Immature natural killer cell (primary cell): ENCODE measurements at places on chromosomes 12 and 14. TPM values are rescaled to one million over a fixed set of nuclear protein-coding genes. Genes with fewer than 3 reads are reported as not detected.

Gene NIN
- 8.4 TPM for polyA plus RNA-seq

Gene ORMDL2
- 104 TPM for polyA plus RNA-seq

Gene TAS2R43
- not detected for polyA plus RNA-seq

Gene CLEC6A
- polyA plus RNA-seq, result not detected

Gene DDX11
- polyA plus RNA-seq, result 14.7 TPM

Gene CCDC197
- polyA plus RNA-seq, result not detected
